Stimulated activated CD4-positive, alpha-beta T cell treated with anti-CD3 and anti-CD28 coated beads, Interleukin-1b, Interleukin-23, amount 100 ng/mL, for 1 hour (primary cell): ENCODE measurements at places on chromosomes 5 and 9.

- peak; percentile 78 for DNase-seq
Observed at GRCh38 chr5:180802325-180803180, at the start of gene MGAT1. MGAT1 (minus strand) TSS chr5:180802806; CDS start chr5:180792971, 9,835 bp downstream.

GRCh38 chr9:98795970-98796363 is 388 bp downstream of the ANKS6 start:
- no peak for DNase-seq

DNA sequence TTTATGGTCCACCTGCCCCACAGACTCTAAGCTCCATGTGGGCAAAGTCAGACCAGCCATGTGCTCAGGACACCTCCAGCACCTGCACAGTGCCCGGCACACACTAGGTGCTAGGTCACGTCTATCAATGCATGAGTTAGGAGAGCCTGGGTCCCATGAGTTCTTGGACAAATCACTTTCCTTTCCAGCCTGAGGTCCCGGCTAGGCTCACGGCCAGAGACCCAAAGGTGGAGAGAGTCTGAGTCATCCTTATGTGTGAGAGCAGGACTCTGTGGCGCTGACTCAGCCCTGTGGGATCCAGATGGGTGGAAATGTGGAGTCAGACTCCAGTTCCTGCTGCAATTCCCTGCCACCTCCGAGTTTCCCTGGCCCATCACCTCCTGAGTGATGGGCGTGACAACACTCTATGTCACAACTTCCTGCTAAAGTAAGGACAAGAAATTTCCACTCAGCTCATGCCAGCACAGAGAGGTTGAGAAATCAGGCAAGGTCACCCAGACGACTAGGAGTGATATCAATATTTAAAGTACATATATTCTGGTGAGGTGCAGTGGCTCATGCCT is 2.5 kb upstream of the ST6GALNAC4 start:
- DNase-seq: no peak

GRCh38 chr5:72160959-72161358 is 53.7 kb downstream of the MAP1B start:
- no peak for DNase-seq

GRCh38 chr5:72233835-72234234 is 86.2 kb downstream of the MRPS27 start:
- no peak for DNase-seq

GRCh38 chr5:77841616-77842015 is 65.5 kb upstream of the TBCA start:
- DNase-seq: no peak

GRCh38 chr5:133794771-133795415 is 173.5 kb downstream of the C5orf15 start:
- no peak for DNase-seq

DNA sequence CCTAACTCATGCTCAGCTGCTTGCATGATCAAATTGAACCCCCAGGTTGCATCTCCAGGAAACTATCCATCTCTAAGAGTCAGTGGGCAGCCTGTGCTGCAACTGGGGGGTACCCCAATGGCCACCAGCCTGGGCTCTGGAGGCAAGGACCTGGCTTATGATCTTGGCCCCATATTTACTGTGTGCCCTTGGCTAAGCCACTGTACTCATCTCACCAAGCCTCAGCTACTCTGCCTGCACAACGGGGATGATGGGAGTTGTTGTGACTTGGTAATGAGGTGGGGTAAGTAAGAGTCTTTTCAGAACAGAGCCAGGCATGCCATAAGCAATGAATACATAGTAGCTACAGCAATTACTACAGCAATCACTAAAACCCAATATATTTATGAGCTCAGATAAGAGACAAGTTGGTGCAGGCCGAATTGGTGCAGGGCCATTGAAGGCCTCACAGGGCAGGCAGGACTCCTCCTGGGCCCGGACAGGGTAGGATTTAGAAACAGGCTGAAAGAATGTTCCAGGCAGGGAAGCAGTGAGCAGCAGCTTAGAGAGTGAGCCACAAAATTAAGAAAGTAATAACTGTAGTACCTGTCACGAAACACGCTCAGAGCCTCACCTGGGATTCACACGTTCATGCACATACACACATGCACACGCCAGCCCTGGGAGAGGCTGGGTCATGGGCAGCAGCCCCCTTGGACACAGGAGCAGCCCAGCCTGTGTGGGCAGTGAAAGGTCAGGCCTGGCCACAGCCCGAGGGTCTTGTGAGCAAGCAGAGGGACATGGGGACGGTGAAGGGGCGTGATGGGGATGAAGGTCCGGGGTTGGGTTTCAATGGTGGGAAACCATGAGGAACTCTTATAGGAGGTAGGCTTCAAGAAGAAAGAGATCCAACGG is 74.1 kb downstream of the PAX5 start:
- no peak for DNase-seq

GRCh38 chr9:131596430-131596743 is 51.1 kb downstream of the PRRT1B start:
- DNase-seq: no peak

DNA sequence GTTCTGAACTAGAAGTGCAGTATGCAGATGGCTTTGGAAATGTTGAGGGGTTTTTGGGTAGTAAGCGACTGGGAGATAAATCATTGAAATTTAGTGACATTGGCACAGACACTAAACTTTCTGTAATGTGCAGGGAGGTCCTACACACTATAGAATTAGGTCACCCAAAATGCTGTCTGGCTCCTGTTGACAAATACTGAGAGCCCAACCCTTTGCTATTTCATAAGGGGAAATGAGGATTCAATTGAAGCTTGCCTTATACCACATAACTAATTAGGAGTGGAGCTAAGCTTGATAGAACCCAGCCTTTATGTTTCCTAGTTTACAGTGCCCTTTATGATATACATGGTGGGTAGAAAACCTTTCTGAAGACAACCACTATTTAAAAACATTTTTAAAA is 22.6 kb downstream of the HMGXB3 start:
- no peak for DNase-seq

DNA sequence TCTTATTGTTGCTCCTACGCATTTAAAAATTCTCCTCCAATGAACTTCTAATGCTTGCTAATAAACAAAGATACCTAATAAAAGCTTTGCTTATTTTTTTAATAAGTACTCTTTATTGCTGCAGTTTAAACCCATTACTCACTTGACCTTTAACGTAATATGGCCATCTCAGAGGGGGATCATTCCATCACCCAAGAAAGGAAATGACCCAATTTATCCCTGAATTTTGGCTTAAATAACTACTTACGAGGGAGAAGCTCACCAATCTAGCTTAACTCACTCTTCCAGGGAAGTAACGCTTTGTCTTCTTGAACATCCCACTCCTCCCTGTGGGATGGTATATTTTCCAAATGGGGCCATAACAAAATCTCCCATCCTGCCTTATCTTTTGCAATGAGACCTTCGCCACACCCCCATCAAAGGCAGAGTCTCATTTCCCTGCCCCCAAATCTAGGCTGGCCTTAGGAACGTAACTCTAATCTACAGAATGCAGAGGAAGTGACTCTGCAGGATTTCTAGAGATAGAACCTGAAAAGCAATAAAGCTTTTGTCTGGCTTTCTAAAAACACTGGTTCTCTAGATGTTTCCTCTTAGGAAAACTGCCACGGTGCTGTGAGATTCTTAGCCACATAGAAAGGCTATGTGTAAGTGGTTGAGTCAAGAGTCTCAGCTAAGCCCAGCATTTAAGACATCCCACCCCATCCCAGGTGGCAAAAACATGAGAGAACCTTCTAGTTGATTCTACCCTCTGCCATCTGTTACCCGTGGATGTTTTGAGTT is 310.0 kb downstream of the ASTN2 start:
- no peak for DNase-seq

- no peak for DNase-seq
Observed at GRCh38 chr5:162503796-162504195, 436.2 kb downstream of the GABRG2 start.

- no peak for DNase-seq
Observed at GRCh38 chr5:98776066-98776705, 2.7 kb downstream of the RGMB start.

DNA sequence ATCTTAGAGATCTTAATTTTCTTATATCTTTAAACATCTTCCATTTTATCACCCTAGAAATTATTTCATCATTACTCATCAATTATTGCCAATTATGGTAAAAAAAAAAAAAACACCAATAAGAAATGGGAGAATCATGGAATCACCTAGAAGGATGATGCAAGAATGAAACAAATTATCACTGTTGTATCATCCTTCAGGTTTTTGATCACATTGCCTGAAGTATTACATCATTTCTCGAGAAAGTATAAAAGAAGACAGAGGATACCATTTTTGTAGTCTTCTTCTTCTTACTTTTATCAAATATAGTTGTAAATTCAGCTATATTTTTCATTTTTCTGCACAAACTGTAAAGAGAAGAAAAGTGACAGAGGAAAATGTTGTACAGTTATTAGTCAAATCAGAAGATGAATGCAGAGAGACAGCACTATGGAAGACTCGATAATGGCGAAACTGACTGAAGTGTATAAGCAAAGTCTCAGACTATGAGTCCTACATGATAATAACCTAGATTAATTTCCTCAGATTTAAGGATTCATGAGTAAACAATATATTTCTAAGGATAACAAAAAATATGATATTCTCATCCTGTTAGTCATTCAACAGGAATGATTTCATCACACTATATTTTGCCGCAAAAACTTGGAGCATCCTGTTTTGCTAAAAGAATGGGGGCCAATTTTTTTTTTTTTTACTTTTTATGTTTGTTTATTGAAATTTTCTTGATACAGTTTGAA is 5.9 kb upstream of the STC2 start:
- no peak for DNase-seq
